ENCODE measurements at places on chromosomes 3 and 15.
A peak's percentile ranks its signal among the peaks of the same experiment; 100 is the strongest.

DNA sequence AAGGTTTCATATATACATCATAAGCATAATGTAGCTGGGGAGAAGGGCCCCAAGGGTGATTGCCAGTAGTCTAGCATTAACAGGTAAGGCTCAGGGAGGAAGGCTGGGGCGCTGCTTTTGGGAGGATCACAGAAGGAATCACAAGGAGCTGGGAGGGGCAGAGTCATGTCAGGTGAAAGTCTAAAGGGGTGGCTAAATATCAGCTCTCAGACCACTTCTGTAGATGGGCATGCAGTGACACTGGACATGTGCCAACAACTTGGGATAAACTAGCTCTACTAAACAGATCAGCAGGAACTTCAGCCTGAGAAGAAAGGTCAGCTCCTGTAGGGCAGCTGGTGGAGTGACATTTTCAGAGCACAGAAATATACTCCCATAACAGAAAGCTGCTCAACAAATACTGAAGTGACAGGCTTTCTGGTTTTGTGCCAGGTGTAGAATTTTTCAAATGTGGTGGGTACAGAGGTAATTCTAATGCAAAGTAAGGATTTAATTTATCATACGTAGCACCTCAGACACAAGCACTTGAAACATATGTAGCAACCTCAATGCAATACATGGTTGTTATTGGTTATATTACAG lies 79.4 kb downstream of the PEX5L start:
- no peak for DNase-seq

- DNase-seq = no peak
Measured at GRCh38 chr3:100893590-100893989, 99.6 kb downstream of the ABI3BP start.

GRCh38 chr15:76285241-76285825 lies 25.9 kb downstream of the ETFA start:
- DNase-seq = no peak

DNA sequence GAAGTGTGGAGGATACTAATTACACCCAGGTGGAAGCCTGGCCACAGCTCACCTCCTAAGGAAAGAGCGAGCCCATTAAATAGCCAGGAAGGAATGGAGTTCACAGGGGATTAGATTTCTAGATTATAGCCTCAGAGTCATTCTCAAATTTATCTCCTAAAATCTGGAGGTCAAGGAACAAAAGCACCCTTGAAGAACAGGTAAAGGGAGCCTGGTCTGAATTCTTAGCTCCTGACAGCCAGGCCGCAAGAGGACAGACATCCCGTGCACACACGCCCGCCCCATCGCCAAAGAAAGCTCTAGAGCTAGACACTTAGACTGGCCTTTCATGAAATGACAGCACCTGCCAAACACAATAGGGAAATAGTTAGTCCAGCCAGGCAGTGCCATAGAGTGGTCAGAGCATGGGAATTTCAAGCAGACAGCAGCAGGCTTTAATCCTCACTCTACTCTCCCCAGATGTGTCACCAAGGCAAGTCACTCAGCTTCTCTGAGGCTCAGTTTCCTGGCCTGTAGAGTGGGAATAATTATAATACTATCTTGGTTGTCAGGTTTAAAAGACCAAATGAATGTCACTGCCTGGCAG lies 59.2 kb downstream of the LIPC start:
- DNase-seq = no peak

GRCh38 chr3:45198264-45199260 lies 27.5 kb downstream of the TMEM158 start:
- no peak for DNase-seq

DNA sequence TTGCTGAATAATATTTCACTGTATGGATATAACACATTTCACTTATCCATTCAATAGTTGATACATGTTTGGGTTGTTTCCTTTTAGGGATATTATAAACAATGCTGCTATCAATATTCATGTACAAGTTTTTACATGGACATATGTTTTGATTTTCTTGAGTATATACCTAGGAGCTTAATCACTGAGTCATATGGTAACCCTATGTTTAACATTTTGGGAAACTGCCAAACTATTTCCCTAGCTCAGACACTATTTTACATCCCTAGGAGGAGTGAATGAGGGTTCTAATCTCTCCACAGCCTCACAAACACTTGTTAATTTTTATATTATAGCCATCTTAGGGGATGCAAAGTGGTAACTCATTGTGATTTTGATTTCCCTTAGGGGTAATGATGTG lies 66.0 kb downstream of the GPR156 start:
- no peak for DNase-seq

DNA sequence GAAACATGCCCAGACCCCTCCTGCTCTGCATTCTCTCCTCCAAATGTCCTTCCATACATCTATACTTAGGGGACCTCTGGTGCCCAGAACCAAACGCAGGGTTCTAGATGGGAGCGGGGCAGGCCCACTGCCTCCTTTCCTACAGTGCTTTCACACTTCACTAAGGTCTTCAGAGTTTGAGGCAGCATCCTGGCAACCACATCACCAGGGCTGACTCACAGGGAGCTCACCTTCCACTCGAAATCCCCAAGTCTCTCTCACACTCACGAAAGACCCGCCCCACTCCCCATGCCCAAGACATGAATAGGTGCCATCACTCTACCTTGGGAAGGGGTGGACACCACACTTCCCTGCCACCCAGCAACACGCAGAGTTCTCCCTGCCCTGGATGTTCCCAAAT lies 18.9 kb downstream of the HOMER2 start:
- DNase-seq = no peak

- no peak for DNase-seq
Measured at GRCh38 chr3:111173328-111173900, 101.8 kb downstream of the NECTIN3 start.

- no peak for DNase-seq
Measured at GRCh38 chr3:194280777-194281176, 70.4 kb downstream of the CPN2 start.

DNA sequence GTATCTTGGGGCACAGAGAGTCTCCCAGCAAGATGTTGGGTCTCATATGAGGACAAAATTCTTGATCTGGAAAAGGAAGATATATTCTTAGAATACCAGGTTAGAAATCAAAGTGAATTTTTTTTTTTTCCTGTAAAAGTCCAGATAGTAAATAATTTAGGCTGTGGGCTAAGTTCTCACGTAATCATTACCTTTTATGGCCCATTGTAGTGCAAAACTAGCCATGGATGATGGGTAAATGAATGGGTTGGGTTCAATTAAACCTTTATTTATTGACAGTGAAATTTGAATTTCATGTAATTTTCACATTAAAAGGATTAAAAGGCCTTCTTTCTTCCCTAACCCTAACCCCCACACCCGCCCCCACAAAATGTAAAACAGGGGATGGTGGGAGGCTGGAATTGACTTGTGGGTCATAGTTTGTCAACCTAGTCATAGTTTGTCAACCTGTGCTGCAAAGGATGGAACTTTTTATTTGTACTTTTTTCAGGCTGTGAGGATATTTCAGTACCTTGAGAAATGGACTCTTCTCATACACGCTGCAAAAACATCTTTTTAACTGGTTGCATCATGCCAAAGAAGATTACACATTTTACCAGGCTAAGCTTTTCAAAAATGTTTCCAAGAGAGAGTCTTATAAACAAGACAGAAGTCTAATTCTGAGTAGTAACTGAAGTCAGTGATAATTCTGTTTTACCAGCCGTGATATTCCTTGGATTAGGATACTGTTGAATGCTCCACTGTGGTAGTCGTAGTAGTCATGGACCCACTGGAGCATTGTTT lies 138.8 kb downstream of the AKAP13 start:
- no peak for DNase-seq

DNA sequence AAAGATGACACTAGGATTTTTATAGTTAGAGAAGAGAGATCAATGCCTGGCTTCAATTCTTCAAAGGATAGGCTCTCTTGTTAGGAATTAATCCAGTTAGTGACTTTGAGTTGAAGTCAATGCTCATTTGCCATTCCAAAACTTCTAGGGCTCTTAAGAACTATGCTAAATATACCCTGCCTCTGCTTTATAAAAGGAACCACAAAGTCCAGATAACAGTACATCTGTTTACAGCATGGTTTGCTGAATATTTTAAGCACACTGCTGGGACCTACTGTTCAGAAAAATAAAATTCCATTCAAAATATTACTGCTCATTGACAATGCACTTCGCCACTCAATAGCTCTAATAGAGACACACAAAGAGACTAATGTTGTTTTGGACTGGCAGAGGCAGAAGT lies 786.6 kb upstream of the DPPA4 start:
- no peak for DNase-seq

DNA sequence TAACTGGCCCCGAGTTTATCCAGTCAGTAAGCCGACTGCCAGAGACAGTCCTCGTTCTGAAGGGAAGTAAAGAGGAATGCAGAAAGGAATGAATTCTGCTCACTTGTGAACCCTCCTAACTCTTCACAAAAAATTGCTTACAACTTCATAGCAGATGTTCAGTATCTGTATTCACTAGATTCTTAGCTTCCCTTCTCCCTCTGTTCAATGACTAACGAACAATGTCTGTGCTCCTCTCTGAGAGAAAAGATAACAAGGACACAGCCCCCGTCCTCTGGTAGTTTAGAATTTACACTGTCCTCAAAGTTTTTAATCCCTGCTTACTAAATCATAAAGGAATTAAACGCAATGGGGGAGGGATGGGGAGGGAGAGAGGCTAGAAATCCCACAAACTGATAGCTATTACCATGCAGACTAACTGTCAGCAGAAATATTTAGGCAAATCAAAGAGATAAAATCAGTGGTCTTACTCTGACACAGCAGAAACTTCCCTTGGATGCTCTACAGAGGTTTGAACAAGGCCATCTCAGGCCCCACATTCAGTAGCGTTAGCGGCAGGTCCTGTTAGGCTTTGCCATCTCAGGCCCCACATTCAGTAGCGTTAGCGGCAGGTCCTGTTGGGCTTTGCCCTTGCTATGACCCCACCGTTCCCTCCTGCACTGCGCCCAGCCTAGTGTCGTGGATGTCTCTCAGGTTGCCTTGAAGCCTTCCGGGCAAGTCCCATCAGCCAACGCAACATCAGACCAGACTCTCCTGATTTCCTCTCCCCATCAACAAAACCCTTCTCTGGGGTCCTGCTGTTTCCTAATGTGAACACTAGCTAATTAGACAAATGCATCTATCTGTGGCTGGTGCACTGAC lies 23.4 kb downstream of the NRROS start:
- no peak for DNase-seq

GRCh38 chr3:127948211-127948610 lies 33.2 kb downstream of the KBTBD12 start:
- DNase-seq = no peak

- no peak for DNase-seq
Measured at GRCh38 chr3:102237838-102238237, 197.0 kb upstream of the ZPLD1 start.

GRCh38 chr15:70383856-70384255 lies 286.1 kb upstream of the TLE3 start:
- DNase-seq = no peak

- DNase-seq = no peak
Measured at GRCh38 chr15:90497912-90498311, 31.8 kb upstream of the CRTC3 start.

- DNase-seq = peak; percentile 32
Measured at GRCh38 chr15:28918141-28918983, 32.6 kb downstream of the APBA2 start.

DNA sequence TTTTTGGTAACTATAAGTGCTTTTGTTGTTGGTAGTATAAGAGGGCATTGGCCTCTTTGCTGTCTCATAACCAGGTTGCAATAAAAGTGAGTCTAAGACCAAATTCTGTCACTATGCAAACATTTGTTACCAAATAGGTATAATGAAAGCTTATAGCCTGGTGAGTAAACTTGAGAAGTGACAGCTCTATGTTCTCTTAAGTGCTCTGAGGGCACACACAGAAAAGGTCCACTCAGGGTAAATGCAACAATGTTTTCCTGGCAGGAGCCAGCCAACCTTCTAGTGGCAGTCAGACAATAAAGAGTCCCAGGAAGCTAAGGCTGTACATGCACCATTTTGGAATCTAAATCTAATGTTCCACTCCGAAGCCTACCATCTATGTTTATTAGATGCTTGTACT lies 262.1 kb upstream of the TGFBR2 start:
- DNase-seq = no peak

- no peak for DNase-seq
Measured at GRCh38 chr3:50430950-50431435, 71.7 kb upstream of the TMEM115 start.

GRCh38 chr15:80577552-80578205 lies 117.4 kb upstream of the ABHD17C start:
- DNase-seq = no peak

- DNase-seq = no peak
Measured at GRCh38 chr3:174247687-174248152, 611.4 kb upstream of the NAALADL2 start.
